ENCODE measurements at places on chromosomes 6 and 20.

- DNase-seq, result no peak
Observed at GRCh38 chr6:130907687-130908086, 80.5 kb downstream of the SMLR1 start.

DNA sequence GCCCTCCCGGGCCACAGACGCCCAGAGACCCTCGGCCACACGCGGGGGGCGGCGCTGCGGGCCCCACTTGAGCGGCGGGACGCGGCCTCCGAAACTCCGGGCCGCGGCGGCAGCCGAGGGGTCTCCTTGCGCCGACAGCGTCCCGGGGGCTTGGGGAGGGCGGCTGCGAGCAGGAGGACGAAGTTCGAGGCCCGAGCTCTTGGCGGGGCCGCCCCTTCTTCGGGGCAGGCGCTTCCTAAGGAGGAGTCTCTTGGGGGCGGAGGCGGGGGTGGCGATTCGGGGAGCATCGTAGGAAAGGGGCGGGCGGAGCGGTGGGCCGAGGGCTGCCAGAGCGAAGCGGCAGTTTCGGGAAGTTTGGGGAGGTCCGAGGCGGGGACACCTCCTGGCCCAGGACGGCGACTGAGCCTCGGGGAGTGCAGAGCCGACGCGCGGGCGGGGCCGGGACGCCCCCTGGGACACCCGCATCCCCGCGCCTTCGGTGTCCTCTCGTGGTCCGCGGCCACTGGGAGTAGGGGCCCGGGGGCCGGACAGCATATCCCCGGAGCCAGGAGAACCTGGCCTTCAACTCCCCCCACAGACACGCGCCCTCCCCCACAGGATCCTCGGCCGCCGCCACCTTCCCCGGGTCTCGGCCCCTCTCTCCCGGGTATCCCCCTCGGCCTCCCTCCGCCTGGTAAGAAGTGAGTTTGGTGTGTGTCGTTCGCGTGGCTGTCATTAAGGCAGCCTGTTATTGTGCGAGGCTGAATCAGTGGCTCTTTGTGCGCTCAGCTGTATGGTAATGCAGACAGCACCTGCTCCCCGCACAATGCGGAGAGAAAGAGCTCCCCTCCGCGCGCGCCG is 613 bp upstream of the DLL1 start:
- no peak for DNase-seq

DNA sequence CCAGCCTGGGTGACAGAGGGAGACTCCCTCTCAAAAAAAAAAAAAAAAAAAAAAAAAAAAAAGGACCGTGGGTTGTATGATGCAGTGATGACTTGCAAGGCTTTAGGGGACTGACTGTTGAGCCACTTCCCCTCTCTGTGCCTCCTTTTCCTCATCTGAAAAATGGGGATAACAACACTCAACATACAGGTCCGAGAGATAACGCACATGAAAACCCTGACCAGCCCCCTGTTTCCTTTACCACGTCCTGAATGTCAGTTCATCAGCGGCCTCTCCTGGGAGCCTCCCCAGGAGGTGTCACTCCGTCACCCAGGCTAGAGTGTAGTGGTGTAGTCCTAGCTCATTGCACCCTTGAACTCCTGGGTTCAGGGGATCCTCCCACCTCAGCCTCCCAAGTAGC is 3.9 kb downstream of the SLA2 start:
- DNase-seq, result no peak

- no peak for DNase-seq
Observed at GRCh38 chr6:167548451-167548850, 223.6 kb downstream of the TTLL2 start.

- no peak for DNase-seq
Observed at GRCh38 chr6:76072562-76072961, at the start of gene IMPG1. Gene IMPG1 (minus strand): TSS chr6:76072662. CDS start chr6:76072488, 174 bp downstream.

- no peak for DNase-seq
Observed at GRCh38 chr20:32418376-32418775, 60.2 kb downstream of the ASXL1 start.

- peak; percentile 58 for DNase-seq
Observed at GRCh38 chr20:34874094-34874654, 1.5 kb upstream of the GGT7 start.

GRCh38 chr6:53938810-53939209 is 144.0 kb downstream of the LRRC1 start:
- DNase-seq, result no peak

GRCh38 chr6:160178271-160178670 is 56.7 kb downstream of the SLC22A1 start:
- no peak for DNase-seq

DNA sequence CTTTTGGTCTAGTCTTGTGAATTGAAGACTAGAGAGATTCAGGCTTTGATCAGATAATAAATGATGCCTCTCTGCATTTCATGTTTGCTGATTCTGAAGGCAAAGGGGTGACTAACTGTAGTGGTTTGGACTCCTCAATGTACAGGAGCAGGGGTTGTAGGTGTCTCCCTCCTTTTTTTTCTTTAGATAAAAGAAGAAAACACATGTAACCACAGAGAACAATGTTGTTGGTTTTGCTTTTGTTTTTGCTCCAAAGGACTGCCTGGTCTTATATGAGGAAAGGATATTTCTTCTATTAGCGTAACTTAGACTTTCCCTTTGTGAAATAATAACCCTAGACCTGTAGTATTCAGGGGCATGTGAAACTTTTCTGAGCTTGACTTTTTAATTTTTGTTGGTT is 53.2 kb downstream of the RFPL4B start:
- no peak for DNase-seq

- no peak for DNase-seq
Observed at GRCh38 chr6:968791-969190, 275.9 kb upstream of the EXOC2 start.

DNA sequence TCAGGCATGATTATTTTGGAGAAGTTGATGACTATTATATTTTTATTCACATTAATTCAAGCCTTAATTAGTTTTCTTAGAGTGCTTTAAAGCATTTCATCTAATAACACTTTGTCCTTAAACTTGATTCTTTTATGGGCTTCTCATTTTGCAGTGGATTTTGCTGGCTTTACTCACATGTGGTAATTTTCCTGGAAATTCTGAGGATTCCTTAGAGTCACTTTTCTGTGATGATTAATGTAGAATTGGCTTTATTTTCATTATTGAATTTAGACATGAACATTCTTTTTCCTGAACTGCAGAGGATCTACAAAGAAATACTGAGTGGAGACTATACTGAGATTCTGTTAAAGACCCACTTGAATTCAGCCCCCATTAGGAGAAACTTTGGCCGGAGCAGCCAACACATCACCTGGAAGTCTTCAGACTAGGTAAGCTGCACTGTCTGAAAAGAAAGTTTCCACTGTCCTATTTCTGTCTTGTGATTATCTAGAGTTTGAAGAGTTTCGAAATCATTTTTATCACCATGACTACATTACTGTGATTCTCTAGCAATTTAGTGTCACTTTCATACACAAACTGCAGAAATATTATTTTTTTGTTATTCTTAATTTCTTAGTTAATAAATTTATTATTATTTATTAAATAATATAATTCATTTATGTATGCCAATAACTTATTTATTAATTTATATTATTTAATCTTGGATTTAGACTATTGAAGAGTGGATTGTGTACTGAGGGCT is 1.9 kb downstream of the RFPL4B start:
- no peak for DNase-seq

DNA sequence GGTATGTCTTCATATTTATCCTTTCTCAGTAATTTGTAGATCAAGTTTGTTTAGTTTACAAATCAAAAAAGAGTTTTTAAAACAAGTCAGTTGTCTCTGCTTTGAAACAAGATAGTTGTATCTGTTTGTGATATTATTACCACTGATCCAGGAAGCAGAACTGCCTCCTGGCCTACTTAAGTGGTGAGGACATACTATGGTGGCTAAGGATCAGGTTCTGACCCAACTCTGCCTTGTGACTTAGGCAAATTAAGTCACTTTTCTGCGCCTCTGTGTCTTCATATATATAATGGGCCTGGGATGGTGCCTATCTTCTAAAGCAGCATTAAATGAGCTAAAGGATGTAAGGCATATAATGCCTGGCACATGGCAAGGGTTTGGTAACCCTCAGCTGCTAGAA is 8.7 kb downstream of the ANKS1A start:
- DNase-seq, result no peak

GRCh38 chr20:63349516-63349895 is 11.6 kb downstream of the CHRNA4 start:
- no peak for DNase-seq

DNA sequence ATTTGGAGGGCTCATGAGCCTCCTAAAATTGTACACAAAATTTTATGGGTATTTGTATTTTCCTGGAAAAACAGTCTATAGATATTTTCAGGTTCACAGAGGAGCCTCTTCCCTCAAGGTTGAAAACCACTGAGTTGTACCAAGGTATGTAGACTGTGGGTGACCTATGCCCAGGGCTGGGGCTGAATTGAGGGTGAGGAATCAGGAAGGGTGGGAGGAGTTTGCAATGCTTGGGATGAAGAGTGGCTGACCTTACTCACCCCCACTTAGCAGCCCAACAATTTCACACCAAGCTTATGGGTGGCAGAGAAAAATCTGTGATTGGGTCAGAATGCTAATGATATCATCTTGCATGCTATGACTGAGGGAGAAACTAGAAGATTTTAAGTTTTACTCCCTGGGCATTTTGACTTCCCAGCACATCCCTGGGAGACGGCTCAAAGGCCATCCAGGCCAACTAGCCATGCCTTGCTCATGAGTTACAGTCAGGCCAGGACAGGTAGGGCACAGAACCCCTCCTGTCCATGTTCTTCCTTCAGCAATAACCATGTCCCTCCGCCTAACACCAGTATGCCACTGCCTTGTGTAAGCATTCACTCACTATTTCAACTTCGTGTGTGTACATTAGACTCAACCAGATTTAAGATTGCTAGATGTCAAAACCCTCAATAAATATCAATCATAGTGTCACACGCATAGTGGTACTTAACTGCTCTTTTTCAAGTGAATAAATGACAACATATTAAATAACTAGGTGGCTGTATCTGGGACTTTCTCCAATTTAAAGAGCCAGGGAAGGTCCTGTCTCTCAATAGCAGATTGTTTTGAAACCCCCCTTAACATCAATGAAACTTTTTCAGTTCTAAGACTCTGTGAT is 16.6 kb downstream of the ADTRP start:
- no peak for DNase-seq

- no peak for DNase-seq
Observed at GRCh38 chr6:99590728-99591672, 15.6 kb upstream of the PRDM13 start.

- no peak for DNase-seq
Observed at GRCh38 chr6:95357380-95358020, 219.8 kb upstream of the MANEA start.

GRCh38 chr6:26359765-26360164 is 5.2 kb upstream of the BTN3A2 start:
- no peak for DNase-seq

GRCh38 chr6:114713690-114714089 is 370.9 kb upstream of the HS3ST5 start:
- DNase-seq, result no peak

DNA sequence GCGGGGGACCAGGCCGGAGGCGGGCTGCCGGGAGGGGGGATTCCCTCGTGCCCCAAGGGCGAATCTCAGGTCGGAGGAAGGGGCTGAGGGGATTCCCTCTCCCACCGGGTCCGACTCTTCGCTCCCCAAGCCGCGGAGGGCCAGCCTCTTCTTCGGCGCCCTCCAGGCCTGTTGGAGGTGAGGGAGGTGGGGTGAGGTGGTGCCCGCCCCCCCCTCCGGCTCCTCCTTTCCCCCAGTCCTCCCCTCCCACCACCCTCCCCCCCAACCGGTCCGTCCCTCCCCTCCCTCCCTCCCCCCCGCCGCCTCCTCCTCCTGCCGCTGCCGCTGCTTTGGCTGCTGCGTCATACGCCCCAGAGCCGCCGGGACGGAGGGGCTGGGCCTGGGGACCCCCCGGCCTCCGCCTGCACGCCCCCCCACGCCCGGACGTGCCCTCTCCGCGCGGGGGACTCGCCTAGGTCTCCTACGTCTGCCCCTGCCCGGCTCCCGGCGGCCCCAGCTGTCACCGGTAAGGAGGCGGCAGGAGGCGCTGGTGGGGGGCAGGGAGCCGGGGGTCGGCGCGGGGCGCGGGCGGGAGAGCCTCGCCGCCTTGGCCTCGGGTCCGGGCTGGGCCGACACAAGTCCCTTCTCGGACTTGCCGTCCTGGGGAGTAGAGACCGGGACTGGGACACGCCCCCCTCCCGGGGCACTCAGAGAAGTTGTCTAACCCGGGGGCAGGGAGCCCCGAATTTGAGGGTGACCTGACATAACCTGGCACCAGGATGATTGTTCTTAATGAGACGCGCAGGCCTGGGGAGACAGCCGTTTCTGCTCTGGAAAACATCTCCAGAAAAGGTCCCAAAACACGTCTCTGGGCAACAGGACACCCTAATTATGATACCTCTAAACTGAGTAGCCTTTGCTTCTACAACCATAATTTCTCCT is at the start of gene PHF1:
Gene PHF1, plus strand, starts transcription at position 304 of the 921 bp plus-strand sequence. CDS start 1,250 bp downstream, outside the sequence.
- DNase-seq, result no peak

GRCh38 chr6:99521633-99522151 is 6.5 kb upstream of the USP45 start:
- no peak for DNase-seq

DNA sequence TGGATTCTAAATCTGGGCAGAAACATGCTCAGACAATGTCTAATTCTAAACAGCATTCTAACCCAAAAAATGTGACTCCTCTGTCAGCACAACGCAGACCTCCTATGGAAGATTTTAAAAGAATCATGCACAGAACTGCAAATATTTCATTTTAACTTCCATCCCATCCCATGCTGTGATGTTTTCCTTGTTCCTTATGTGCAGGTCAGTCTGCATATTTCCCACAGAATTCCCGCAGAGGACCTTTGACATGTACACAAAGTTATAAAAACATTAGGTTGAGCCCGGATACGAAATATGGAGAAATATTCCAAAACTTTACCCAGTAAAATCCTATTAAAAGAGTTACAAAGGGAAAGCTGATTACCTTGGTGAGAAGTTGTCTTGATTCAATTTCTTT is 467.1 kb upstream of the EPHA7 start:
- DNase-seq, result no peak

- no peak for DNase-seq
Observed at GRCh38 chr6:217048-217659, 75.1 kb upstream of the DUSP22 start.

- DNase-seq, result no peak
Observed at GRCh38 chr20:52280407-52280806, 88.8 kb upstream of the ZFP64 start.

DNA sequence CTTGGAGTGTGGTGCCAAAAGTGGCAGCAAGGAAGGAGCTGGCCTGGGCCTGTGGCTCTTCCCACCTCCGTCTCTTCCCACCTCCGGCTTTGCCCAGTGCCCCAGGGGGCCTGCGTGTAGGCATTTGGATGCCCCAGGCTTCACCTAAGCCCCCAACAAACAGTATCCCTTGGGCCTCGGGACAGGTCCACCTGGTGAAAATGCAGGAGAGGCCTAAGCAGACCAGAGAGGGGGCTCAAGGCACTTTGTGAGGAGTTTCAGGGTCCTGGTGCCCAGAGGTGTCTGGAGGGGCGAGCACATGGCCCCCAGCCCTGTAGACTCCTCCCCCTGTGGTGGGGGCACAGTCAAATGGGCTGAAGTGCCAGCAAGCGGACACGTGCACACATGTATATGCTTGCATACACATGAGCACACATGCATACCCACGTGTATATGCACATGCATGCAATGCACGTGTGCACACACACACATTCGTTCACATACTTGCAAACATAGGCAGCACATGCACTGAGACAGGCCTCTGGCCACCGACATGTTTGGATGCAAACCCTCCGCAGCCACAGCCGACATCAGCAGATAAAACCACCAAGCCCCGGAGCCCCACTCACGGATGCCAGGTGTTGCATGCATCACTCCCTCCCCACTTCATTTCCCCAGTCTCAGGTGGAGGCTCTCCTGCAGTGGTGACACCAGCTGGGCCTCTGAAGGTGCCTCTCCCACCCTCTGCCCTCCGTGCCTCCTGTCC is 124.5 kb downstream of the TAF4 start:
- DNase-seq, result no peak

- DNase-seq, result no peak
Observed at GRCh38 chr20:45429618-45430017, 13.7 kb downstream of the PIGT start.
